ENCODE measurements at places on chromosomes 5 and 9.

DNA sequence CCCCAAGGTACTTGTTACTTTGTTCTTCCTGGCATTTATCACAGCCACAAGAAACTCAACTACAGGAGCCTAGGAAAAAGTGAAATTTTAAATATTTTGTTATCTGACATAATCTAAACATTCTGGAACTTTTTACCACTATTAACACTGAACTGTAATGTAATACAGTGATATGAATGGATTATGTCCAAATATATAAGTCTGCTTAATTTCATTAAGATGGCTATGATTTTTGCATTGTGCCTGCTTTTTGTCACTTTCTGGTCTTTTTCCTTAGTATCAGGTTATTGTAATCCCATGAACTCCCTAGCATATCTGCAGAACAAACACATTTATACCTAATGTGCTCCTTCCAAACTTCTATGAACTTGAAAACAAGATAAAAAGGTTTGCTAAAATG is 35.8 kb downstream of the PJA2 start:
- H3K4me3 ChIP-seq = no peak overlapping the region
- no peak for DNase-seq
- no peaks in the 10 kb centered on the region for H3K27me3 ChIP-seq
- H3K4me1 ChIP-seq = no peaks in the 10 kb centered on the region

DNA sequence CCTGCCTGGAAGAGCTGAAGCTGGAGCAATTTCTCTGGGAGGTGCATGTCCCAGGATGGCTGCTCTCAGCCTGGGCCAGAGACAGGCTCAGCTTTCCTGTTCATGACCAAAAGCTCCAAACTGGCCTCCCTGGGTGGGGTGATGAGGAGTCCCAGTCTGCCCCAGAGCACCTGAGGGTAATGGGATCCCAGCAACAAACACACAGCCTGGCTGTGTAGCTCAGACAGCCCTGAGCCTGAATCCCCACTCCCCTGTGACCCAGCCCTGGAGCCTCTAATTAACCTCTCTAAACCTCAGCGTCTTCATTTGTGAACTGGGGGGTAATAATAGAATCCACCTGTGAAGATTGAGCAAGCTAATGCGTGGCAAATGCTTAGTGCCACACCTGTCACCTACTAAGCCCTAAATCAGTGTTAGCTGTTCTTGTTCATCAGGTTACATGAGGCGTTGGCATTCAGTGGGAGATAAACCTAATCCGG is 67.5 kb downstream of the HSPA4 start:
- no peaks in the 10 kb centered on the region for H3K36me3 ChIP-seq
- H3K4me3 ChIP-seq = no peak overlapping the region
- H3K27me3 ChIP-seq = no peaks in the 10 kb centered on the region
- no peaks in the 10 kb centered on the region for H3K4me1 ChIP-seq

DNA sequence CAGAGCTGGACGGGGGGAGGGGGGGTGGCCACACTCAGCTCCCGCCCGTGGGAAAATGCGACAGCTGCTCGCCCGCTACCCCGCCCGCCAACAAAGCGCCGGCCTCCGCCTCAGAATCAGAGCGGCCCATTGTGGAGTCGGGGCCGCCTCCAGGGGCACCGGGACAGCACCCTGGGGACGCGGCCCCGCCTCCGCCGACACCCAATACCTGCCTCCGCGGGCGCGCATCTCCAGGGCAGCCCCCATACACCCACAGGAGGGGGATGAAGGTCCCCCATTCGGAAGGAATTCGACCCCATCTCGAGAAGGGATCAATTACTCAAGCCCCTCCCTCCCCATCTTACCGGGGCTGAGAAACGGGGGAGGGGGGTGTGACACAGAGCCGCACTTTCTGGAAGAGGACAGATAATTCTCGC is 1.3 kb downstream of the NOTCH1 start:
- H3K27me3 ChIP-seq = no peaks in the 10 kb centered on the region
- no peak overlapping the region for H3K27ac ChIP-seq
- no peak for DNase-seq
- peaks cover 2% of the 10 kb centered on the region for H3K36me3 ChIP-seq

DNA sequence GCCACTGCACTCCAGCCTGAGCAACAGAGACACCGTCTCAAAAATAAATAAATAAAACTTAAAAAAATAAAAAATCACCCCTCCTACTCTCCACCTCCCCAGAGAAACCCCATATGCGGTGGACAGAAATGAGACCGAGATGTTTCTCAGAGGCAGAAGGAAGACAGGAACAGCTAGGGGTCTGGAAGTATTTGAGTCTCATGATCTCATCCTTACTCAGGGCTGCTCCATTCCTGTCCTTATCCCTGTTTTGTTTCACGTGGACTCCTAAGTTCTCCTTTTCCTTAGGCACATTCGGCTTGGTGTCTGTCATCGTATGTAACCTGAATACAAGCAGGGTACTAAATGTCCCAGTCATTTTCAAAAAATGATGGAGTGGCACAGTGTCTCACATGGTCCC is 76.1 kb downstream of the C9orf50 start:
- no peaks in the 10 kb centered on the region for H3K36me3 ChIP-seq
- H3K4me1 ChIP-seq = peaks cover 4% of the 10 kb centered on the region
- DNase-seq = no peak

DNA sequence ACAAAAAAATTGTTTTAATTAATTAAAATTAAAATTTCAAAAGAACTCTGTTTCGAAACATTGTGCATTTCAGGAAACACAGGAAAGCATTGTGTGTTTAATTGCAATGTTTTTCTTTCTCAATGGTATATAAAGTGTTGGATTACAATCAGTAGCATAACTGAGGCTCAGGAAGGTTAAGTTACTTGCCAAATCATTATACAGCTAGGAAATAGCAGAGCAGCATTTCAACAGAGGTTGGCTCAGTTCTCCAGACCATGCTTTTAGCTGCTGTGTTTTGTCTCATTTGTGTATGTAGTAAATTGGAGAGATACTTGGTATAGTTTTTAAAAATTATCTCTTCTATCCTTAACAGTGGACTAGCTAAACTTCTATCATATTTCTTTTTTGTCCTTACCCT is 30.0 kb upstream of the CAMLG start:
- no peak for DNase-seq
- peaks cover 3% of the 10 kb centered on the region for H3K36me3 ChIP-seq
- H3K4me1 ChIP-seq = no peaks in the 10 kb centered on the region

DNA sequence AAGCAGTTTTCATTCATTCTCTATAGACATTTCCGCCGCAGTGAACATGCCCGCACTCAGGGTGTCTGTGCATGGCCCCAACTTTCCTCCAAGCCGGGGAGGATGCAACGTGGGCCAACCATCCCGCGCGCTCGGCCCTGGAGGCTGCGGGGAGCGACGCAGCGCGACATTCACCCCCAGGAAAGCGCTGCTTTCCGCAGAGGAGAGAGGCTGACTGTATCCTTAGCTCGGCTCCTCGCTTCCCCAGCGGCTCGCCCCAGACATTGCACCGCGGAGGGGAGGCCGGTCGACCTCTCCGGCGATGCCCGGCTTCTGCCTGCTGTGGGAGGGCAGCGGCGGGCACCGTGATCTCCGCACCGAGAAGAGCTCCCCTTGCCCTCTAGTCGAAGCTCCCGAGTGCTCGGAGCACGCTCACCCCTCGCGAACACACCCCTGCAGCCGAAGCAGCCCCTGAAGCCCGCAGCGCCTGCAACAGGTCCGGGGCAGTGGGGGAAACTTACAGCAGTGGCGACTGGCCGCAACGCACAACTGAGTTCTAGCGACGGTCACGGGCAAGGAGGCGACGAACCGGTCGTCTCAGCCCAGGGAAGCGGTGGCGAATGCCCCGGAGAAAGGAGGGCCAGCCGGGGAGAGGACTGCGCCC is 600 bp downstream of the ENC1 start:
- no peak for DNase-seq
- H3K27me3 ChIP-seq = no peaks in the 10 kb centered on the region
- peaks cover 26% of the 10 kb centered on the region for H3K4me1 ChIP-seq
- peaks cover 4% of the 10 kb centered on the region for H3K36me3 ChIP-seq

DNA sequence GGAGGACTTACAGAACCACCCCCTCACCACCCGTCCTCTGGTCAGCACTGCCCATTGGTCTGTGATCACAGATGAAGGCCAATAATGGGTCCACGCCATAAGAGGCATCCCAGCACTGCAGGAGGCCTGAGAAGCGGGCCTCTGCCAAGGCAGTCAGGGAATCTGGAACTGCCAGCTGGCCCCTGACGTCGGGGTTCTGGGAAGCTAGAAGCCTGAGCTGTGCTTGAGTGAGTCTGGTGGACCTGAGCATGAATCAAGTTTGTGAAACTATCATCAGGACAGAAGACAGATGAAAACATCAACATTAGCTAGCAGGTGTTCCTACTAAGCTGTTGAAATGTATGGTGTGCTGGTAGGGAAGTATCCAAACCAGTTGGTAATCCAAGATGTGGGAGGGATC is 7.8 kb downstream of the ANGPTL2 start:
- no peak for DNase-seq
- no peaks in the 10 kb centered on the region for H3K36me3 ChIP-seq
- H3K4me3 ChIP-seq = no peak overlapping the region
- no peaks in the 10 kb centered on the region for H3K4me1 ChIP-seq
- H3K27me3 ChIP-seq = no peaks in the 10 kb centered on the region

GRCh38 chr5:122936088-122936487 is 90.7 kb downstream of the SNX24 start:
- no peaks in the 10 kb centered on the region for H3K36me3 ChIP-seq
- no peak for DNase-seq
- H3K4me1 ChIP-seq = peaks cover 12% of the 10 kb centered on the region
- no peak overlapping the region for H3K27ac ChIP-seq
- H3K4me3 ChIP-seq = no peak overlapping the region
- no peaks in the 10 kb centered on the region for H3K27me3 ChIP-seq

- no peak overlapping the region for H3K4me3 ChIP-seq
- no peak overlapping the region for H3K27ac ChIP-seq
- H3K36me3 ChIP-seq = peaks cover 28% of the 10 kb centered on the region
- DNase-seq = no peak
- H3K4me1 ChIP-seq = no peaks in the 10 kb centered on the region
- H3K27me3 ChIP-seq = no peaks in the 10 kb centered on the region
These were observed 60.3 kb downstream of the UBAP2 start for GRCh38 chr9:33988219-33988890.

GRCh38 chr9:1938675-1939170 is 76.4 kb upstream of the SMARCA2 start:
- H3K4me3 ChIP-seq = no peak overlapping the region
- no peaks in the 10 kb centered on the region for H3K27me3 ChIP-seq
- no peaks in the 10 kb centered on the region for H3K4me1 ChIP-seq
- no peak overlapping the region for H3K27ac ChIP-seq
- DNase-seq = no peak
- H3K36me3 ChIP-seq = no peaks in the 10 kb centered on the region

GRCh38 chr5:131496400-131496713 is 138.7 kb downstream of the RAPGEF6 start:
- H3K36me3 ChIP-seq = peaks cover 11% of the 10 kb centered on the region
- H3K4me3 ChIP-seq = no peak overlapping the region
- DNase-seq = no peak
- no peak overlapping the region for H3K27ac ChIP-seq
- H3K4me1 ChIP-seq = no peaks in the 10 kb centered on the region

Data from Panc1 (cell line).